ENCODE measurements at places on chromosomes 3 and 15.

DNA sequence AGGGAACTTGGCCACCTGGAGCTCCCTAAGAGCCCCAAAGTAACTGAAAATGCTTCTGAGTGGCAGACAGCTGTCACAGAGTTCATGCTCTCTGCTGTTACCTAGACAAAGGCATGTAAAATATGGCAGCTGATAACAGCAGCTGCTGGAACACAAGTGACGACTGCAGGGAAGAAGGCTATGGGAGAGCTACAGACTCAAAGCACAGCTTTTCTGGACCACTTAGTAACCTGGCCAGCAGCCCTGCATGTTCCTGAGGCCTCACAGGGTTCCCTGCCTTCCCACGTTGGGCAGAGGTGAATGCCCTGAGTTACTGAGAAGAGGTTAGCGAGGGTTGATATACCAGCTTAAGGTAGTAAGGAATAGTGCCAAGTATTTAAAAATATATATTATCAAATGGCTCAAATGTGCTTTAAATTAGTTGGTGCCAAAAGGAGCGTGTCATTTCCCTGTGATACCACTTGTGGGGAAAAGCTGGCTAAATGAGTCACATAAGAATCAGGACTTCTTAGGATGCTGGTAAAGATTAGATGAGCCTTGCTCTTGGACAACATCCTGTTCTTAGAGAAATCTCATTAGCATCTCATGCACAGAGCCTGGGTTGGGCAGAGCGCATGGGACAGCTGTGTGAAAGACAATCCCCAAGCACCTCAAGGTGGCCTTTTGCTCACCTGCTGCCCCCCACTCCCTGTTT lies 76.4 kb upstream of the SCN5A start:
- DNase-seq, result no peak

GRCh38 chr3:138914870-138915502 lies 32.0 kb downstream of the FOXL2 start:
- no peak for DNase-seq

- DNase-seq, result no peak
Observed at GRCh38 chr3:173743111-173743510, 345.6 kb downstream of the NLGN1 start.

GRCh38 chr3:179681492-179682263 lies 28.8 kb downstream of the USP13 start:
- no peak for DNase-seq

GRCh38 chr15:63678393-63678792 lies 81.2 kb downstream of the FBXL22 start:
- no peak for DNase-seq
